ENCODE measurements at places on chromosomes 11 and 22. TPM values are rescaled to one million over a fixed set of nuclear protein-coding genes. Genes with fewer than 3 reads are reported as not detected.

ADAMTS15 gene
- 0.62 TPM for total RNA-seq

POLD4 gene
- total RNA-seq = 77.4 TPM

C11orf87 gene
- not detected for total RNA-seq

CECR2 gene
- 0.06 TPM for total RNA-seq

PHF21B gene
- total RNA-seq = 0.66 TPM

PGA4 gene
- not detected for total RNA-seq

TMEM86A gene
- 3.5 TPM for total RNA-seq

CARD16 gene
- 105 TPM for total RNA-seq

Data from H4 (cell line).